Activated CD4-positive, alpha-beta T cell treated with anti-CD3 and anti-CD28 coated beads for 1 hour (primary cell): ENCODE measurements at places on chromosomes 6 and 20.

GRCh38 chr6:37373822-37374471 is 20.2 kb downstream of the RNF8 start:
- DNase-seq = no peak

GRCh38 chr6:101454106-101454676 is 60.7 kb downstream of the GRIK2 start:
- DNase-seq = no peak

- DNase-seq = no peak
Observed at GRCh38 chr6:152669895-152670294, 27.8 kb upstream of the MYCT1 start.

DNA sequence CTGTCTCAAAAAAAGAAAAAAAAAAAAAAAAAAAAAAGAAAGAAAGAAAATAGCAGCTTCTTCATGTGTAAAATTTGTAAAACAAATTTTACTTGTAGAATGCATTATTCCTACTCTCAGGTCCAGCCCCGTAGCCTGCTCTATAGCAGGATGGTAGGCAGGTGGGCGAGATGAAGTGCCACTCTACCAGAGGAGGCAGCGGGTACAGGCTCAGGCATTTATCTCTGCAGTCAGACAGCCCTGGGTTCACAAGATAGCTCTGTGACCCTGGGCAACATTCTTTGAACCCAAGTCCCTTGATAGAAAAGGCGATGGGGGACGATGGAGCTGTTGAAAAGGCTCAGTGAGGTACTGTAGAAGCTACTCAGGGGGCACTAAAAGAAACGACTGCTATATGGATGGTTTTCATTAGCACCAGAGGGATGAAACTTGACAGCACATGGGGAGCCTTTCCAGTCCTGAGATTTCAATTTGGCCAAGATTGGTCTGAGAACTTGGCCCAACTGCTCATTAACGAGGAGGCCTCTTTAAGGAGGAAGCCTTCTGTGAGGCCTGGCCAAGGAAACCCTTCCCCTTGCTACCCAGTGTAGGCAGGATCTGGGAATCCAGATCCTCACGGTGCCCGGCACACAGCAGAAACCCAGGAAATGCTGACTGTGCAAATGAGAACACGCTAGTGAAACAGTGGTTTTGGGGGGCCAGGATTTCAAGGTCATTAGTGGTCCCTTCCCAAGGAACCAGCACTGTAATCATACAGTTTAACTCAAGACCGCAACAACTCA is 63.1 kb downstream of the MYH7B start:
- no peak for DNase-seq

- DNase-seq = no peak
Observed at GRCh38 chr6:169886631-169887227, 135.3 kb downstream of the ERMARD start.

- DNase-seq = no peak
Observed at GRCh38 chr6:137697267-137697938, 169.7 kb upstream of the TNFAIP3 start.

DNA sequence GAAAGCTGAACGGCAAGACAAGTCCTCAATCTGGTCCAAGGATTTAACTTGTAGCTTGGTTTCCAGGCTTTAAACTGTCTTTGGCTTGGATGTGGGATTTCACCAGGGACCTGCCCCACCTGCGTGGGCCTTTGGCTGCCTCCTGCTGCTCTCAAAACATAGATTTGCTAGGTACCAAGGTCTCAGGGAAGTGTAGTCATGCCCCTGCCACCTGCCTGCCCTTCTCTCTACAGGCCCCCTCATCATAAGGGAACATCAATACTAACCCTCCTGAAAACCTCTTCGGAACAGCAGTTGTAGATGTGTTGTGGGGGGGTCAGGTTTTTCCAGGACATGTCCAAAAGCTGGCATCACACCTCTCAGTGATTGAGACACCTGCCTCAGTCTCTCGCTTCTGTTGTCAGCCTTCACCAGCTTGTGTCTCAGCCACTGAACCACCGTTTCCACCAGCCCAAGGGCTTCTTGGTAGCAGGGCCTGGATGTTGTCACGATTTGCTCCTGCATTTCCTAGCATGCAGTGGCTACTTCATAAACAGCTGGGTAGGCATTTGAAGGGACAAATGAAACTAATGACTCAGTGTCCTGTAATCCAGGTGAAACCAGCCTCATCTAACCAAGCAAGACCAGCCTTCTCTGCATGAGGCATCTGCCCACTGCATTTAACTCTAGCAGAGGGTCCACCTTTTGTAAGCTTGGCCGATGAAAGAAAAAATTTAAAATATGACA is 141.6 kb upstream of the THBS2 start:
- DNase-seq = no peak

DNA sequence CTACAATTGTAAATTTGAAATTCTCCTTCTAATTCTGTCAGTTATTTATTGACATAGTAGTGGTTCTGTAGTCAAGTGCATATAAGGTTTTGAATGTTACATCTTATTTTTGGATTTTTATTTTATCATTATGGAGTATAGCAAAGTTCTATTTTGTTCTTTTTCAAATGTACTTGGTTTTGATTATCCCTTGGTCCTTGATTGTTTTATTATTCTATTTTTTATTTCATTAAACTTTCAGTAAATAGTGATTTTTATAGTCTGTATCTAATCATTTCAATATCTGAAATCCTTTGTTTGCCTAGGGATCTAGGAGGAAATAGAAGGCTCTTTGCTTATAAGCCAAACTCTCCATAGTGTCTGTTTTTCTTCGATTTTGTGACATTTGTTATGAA is 87.8 kb downstream of the HFE start:
- DNase-seq = no peak

DNA sequence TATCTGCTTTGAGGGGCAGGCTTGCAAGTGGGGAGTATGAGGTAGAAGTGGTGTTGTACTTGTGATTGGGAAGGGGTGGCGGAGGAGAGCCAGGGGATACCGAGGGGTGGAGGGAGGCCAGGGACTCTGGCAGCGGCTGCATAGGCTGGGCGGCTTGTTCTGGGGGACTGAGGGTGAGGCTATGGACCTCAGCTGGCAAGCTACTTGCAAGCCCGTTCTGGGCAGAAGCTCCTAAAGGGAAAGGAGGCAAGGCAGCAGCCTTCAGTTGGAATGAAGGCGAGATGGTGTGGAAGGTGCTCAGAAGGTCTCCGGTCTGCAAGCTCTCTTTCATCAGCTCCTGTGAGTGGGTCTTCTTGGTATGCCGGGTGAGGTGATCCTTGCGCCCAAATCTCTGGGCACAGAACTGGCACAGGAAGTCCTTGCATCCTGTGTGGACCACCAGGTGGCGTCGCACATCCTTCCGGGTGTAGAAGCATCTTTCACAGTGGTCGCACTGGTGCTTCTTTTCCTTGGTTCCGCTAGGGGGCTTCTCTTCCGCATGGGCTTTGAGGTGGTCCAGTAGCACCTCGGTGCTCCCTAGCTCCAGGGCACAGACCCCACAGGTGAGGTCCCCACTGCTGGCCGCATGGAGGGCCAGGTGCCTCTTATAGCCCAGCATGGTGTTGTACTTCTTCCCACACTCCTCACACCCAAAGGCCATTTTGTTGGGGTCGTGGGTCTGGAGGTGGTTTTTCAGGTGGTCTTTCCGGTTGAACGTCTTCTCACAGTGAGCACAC is 66.0 kb downstream of the PLAGL1 start:
- DNase-seq = peak; percentile 28
